ENCODE measurements at places on chromosomes 4 and X.

- DNase-seq, result no peak
These were observed 130.5 kb downstream of the ATXN3L start for GRCh38 chrX:13189380-13189779.

DNA sequence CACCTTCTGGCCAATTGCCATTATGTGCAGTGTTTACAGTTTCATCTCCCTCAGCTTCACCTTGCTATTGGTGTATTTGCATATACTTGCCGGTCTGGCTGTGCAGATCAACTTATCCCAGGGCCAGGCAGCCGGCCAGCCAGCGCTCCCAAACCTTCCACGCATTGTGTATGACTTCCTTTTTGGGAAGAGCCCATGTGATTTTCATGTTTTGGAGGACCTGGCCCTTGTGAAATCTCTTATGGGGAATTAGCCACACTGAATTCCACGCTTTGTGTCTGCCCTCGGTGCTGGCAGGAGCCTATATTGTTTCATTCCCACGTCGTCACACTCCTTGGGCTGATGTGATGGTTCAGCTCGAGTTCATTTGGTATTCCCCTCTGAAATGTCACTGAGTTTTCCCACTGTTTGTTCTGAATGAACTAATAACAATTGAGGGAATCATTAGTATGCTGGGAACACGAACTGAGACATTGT is 6.0 kb upstream of the PDLIM3 start:
- no peak for DNase-seq

DNA sequence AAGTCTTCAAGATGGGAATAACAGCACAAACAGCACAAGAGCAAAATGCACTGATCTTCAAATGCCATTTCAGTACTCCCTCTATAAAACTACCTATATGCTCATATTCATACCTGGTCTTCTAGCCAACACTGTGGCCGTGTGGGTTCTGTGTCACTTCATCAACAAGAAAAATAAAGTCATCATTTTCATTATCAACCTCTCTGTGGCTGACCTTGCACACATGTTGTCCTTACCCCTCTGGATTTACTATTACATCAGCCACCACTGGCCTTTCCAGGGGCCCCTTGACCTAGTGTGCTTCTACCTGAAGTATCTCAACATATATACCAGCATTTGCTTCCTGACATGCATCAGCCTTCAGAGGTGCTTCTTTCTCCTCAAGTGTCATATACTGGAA is 59.6 kb upstream of the GPR174 start:
- DNase-seq, result no peak

- peak; percentile 63 for DNase-seq
These were observed at the start of gene CNKSR2 for GRCh38 chrX:21374163-21374993. Gene CNKSR2, plus strand, starts transcription at chrX:21374418. Its CDS starts 480 bp downstream, at chrX:21374898.

- DNase-seq, result no peak
These were observed 2.1 kb upstream of the PDE6B start for GRCh38 chr4:622996-623913.

DNA sequence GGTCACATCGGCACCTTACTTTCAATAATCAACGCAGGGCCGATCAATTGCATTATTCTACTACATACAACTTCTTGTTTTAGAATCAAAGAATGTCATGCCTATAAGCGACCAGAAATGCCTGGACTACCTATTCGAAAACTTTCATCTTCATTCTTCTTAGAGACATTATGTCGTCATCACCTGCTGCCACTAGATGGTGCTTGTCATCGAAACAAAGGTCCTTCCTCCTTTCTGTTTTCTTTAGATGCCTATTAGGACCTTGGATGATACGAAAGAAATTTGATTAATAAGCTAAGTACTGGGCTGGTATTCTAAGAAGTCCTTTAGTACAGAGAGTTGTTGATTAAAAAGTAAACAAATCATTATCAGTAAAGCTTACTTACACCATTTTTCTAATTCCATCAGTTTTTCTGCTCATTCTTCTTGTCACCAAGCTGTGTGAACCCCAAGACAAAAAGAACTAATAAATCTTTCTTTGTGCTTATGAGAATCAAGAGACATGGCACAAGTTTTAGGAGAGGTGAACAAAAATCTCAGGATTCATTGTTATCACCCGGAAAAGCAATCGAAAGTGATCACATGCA is 154.5 kb upstream of the SLC4A4 start:
- DNase-seq, result peak; percentile 19

DNA sequence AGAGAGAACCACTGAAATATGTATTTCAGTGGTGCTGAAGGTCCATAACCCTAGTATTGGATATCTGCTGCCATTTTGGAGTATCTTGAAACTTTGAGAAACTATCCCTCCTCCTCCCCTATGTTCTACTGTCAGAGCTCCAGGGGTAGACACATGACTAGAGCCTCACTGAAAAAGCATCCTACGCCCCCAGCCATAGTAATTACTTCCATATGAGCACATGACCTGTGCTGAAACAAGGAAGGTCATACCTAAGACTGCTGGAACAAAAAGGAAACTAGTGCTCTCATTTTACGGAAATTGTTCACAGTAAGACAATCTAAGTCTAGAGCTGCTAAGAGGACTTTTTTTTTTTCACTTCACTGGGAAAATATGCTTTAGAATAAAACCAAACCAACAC is 42.0 kb upstream of the MAPK10 start:
- no peak for DNase-seq

GRCh38 chr4:87848622-87849351 is 16.0 kb downstream of the MEPE start:
- peak; percentile 16 for DNase-seq

DNA sequence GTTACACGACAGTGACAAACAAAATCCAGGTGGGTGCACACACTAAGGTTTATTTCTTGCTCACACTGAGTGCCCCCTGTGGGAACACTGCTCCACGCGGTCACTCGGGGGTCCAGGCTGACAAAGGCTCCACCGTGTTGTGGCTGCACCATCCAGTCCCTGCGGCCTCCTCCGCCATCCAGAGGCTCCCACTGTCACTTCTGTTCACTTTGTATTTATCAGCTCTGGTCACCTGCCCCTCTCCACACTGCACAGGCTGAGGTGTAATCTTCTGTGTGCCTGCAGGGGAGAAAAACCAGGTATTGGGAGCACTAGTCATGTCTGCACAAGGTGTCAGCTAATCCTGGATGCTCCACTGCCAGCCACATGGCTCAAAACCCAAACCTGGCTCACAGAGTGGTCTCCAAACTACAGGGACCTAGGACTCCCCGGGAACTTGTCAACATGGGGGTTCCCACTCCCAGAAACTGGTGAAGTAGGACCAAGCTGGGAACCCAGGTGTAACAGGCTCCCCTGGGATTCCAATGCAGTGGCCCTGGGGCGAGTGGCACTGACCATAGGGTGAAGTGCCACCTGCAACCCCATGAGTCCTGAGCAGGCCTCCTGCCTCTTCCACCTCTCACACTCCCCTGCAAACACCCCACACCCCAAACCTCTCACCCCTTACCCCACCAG is 25.5 kb downstream of the HMX1 start:
- DNase-seq, result no peak

- DNase-seq, result no peak
These were observed 31.6 kb upstream of the CLNK start for GRCh38 chr4:10716163-10716562.

DNA sequence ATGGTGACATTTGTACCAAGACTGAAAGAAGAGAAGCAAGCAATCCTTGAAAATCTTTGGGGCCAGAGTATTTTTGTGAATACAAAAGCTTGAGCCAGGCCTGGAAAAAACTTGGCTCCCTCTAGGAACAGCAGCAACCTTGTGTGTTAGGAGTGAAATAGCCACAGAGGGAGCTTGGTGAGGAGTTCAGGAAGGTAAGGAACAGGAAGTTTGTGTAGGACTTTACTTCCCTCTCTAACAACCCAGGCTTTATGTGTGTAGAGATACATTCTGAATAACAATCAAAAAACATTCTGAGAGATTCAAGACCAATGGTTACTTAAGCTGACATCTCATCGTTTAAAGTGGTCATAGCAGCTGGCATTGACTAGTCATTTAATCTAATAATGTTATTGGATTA is 668.5 kb downstream of the PCDH18 start:
- no peak for DNase-seq

GRCh38 chr4:175536852-175537453 is 275.1 kb downstream of the GPM6A start:
- DNase-seq, result no peak

- no peak for DNase-seq
These were observed 1.4 kb upstream of the CAMK2D start for GRCh38 chr4:113763029-113763285.

- DNase-seq, result no peak
These were observed 616.4 kb upstream of the NDST4 start for GRCh38 chr4:115729739-115730266.

GRCh38 chr4:59570860-59571476 is 1629.2 kb upstream of the ADGRL3 start:
- DNase-seq, result no peak

GRCh38 chrX:119502727-119503483 is 34.7 kb downstream of the SLC25A5 start:
- peak; percentile 41 for DNase-seq

DNA sequence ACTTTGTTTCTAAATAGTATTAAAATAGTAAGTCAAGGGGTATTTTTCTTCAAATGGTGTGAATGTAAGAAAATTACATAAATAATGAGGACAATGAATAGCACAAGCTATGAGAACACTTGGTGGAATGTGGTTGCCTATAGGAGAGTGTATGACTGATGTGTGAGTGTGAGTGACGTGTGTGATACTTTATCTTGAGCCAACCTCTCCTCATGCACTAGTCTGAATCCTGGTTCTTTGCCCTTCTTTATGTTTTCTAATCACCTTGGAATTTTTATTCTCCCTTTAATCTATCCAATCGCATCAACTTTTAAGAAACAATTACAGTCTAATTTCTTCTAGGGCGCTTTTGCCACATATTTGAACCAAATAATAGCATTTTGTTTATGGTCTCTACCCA is 98.2 kb downstream of the YIPF7 start:
- DNase-seq, result peak; percentile 49

- no peak for DNase-seq
These were observed 6.4 kb downstream of the AMOT start for GRCh38 chrX:112834031-112834845.

GRCh38 chr4:5972571-5972970 is 45.7 kb downstream of the C4orf50 start:
- no peak for DNase-seq

GRCh38 chr4:78667764-78668163 is 108.4 kb upstream of the BMP2K start:
- DNase-seq, result no peak

DNA sequence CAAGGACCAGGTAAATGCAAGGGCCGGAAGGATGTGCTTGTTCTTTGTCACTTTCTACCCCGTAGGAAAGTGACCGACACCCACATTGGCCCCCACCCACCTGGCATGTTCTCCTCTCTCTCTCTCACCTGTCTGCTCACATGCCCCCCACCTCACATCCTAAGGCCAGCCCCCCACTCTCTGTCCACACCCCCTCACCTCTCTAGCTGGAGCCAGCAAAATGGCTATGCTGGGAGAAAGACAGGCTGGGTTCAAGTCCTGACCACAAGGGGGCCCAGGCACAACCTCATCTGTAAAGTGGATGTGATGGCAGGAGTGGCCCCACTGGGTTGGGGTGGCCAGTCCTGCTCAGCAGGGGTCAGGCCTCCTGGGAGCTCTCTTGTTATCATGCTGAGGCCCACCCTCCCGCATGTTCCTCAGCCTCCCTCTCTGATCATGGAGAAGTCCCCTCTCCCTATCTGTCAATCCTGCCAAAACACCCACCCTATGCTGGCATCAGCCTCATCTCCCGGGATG is 1.7 kb upstream of the PPP2R2C start:
- no peak for DNase-seq

GRCh38 chr4:105461221-105461620 is 12.6 kb downstream of the PPA2 start:
- DNase-seq, result peak; percentile 93

GRCh38 chr4:6825403-6825802 is 42.9 kb downstream of the KIAA0232 start:
- no peak for DNase-seq

GRCh38 chr4:149306537-149306936 is 509.1 kb downstream of the IQCM start:
- peak; percentile 7 for DNase-seq

DNA sequence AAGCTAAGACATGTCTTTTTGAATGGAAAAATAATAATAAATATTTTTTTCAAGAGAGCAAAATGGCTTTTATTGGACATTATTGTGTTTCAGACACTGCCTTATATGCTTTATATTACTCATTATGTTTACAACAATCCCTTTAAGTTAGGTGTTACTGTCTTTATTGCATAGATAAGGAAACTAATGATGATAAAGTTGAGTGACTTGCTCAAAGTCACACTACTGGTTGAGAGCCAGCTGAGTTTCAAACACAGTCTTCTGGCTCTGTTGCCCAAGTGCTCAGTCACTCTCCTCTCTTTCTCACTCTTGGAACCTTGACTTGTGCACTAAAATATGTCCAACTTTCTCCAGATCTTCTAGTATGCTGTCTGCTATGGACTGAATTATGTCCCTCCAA is 71.5 kb upstream of the SLC39A8 start:
- DNase-seq, result no peak

- DNase-seq, result no peak
These were observed 4.8 kb upstream of the DAPP1 start for GRCh38 chr4:99811850-99812249.

GRCh38 chrX:153353416-153353815 is 19.5 kb downstream of the ZNF275 start:
- no peak for DNase-seq

DNA sequence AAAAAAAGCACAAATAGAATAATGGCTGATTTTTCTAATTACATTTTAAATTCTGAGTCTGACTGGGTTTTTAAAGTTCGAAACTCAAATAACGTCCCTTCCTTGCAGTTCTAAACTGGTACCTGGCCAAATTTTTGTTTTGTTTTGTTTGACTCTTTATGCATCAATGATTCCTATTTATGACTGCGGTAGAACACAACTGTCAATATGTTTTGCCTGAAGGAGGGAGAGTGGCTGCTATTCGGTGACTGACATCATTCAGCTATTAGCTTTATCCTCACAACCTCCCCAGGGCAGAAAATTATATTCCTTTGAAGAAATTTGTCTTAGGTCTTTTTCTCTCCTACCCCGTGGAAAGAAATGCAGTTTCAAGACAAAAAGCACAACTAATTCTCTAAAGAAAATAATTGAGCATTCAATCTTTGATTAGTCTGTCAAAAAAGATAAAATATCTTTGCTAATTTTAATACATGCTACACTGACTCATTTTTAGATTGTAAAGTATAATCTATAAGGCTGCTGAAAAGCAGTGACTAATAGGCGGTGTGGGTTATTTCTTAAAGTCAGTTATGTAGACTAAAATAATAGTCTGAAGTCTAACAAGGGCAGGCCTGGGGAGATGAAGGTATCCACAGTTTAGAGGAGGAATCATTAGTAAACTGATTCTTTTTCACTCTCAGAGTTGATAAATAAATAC is 61.9 kb downstream of the TMEM150C start:
- DNase-seq, result no peak

DNA sequence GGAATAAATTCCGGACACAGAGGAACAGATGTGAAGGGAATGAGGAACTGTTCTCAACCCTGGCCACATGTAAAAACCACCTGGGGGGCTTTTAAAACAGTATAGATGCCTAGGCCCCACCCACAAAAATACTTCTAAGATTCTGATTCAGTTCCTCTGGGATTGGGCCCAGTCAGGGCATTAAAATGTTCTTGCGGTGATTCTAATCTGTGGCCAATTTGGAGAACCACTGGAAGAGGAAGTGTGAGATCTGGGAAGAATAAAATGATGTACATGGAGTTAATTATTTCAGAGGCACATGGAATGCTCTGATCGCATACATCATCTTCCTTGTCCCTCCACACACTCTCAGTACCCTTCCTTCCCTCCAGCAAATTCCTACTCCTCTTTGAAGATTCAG is 192.2 kb downstream of the APBB2 start:
- DNase-seq, result no peak

Data from NCI-H226 (cell line).